CD4-positive, alpha-beta memory T cell (primary cell): ENCODE measurements at places on chromosomes 13 and 19. TPM values are rescaled to one million over a fixed set of nuclear protein-coding genes. Genes with fewer than 3 reads are reported as not detected.

- no peak overlapping the region for H3K4me3 ChIP-seq
- H3K4me1 ChIP-seq: no peaks in the 10 kb centered on the region
- no peak overlapping the region for H3K27ac ChIP-seq
- peaks cover 23% of the 10 kb centered on the region for H3K36me3 ChIP-seq
Observed at GRCh38 chr19:17098326-17098725, 22.7 kb downstream of the MYO9B start.

DNA sequence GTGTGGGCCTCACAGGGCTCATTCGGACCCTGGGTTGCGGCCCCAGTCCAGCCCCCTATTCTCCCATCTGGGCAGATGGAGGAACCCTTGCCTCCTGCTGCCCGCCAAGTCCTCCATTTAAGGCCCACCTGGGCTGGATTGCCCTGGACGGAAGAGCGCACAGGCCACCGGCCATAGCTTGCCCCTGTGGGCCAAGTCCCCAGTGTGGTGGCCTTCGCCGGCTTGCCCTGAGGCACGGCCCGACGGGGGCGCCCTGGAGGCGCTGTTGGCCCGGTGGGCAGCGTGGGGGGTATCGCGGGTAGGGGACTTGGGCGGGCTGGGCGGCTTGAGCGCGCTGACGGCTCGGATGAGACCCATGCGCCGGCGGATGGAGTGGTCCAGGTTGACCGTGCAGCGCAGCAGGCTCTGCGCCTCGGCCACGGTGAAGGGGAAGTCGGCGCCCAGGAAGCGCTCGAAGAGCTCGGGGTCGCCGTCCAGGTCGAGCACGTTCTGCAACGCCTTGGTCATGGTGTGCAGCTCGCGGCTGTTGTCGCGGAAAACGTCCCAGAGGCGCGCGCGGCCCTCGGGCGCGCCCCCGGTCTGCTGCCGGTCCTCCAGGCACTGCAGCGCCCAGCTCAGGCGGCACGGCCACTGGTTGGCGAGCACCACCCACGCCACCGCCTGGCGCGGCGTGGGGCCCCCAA is 8.8 kb downstream of the NKPD1 start:
- no peak for DNase-seq
- peaks cover 28% of the 10 kb centered on the region for H3K4me1 ChIP-seq
- no peaks in the 10 kb centered on the region for H3K36me3 ChIP-seq
- H3K4me3 ChIP-seq: peak overlapping the region; percentile 60
- peaks cover 3% of the 10 kb centered on the region for H3K27me3 ChIP-seq

GRCh38 chr13:94956417-94957110 is 244.2 kb upstream of the SOX21 start:
- H3K36me3 ChIP-seq: no peaks in the 10 kb centered on the region
- H3K4me3 ChIP-seq: no peak overlapping the region

The STARD13 gene
- 0.44 TPM for total RNA-seq

The ZNF101 gene
- total RNA-seq: 152 TPM

The ZNF547 gene
- total RNA-seq: 6.5 TPM

The DMKN gene
- 1.4 TPM for total RNA-seq

The ZFR2 gene
- total RNA-seq: 3.1 TPM
